ENCODE measurements at places on chromosomes 1 and 21.

GRCh38 chr1:231751415-231751814 lies 124.8 kb downstream of the DISC1 start:
- no peak for DNase-seq

DNA sequence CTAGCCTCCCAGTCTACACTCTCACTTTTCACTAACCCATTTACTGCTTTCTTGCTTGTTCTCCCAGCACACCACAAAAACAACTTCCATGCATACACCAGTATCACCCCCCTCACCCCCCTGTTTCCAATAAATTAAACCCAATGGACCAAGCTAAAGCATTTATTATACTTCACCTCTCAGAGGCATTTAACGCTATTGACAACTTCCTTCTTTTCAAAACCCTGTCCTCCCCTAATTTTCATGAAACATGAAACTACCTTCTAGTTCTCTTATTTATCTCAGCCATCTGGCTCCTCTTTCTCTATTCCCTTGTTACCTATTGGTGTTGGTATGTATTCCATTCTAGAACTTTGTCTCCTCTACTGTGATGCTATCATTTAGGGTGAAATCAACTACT lies 32.3 kb downstream of the PTPRC start:
- no peak for DNase-seq

DNA sequence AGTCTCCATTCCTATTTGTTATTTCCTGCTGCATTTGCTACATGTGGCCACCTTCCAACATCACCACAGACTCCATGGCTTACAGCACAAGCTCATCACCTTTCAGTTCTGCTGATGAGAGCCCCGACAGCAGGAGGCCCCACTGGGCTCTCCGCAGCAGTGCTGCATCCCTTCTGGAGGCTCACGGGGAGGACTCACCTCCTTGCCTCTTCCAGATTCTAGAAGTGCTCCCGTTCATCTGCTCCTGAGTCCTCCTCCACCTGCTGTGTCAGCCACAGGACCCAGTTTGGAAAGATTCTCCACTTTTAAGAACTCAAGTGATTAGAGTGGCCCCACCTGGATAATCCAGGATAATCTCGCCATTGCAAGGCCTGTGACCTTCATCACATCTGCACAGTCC lies 167.6 kb downstream of the PCBP3 start:
- DNase-seq = no peak

DNA sequence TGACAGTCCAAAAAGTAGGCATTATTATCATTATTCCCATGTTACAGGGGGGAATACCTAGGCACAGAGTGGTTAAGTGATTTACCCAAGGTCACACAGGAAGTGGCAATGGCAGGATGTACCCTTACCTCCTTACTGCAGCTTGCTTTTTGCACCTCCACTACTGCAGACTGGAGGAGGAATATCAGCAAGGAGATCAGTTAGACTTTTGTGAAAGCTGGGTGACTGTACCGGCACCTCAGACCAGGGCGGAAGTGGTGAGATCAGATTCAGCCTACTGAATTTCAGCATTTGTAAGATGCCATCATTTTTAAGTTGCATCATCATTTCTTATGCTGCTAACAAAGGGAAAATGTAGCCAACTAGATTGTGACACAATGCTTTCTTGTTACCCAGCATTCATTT lies 4.5 kb downstream of the ADARB1 start:
- DNase-seq = no peak

GRCh38 chr1:244665771-244666217 lies 12.9 kb downstream of the DESI2 start:
- DNase-seq = no peak

DNA sequence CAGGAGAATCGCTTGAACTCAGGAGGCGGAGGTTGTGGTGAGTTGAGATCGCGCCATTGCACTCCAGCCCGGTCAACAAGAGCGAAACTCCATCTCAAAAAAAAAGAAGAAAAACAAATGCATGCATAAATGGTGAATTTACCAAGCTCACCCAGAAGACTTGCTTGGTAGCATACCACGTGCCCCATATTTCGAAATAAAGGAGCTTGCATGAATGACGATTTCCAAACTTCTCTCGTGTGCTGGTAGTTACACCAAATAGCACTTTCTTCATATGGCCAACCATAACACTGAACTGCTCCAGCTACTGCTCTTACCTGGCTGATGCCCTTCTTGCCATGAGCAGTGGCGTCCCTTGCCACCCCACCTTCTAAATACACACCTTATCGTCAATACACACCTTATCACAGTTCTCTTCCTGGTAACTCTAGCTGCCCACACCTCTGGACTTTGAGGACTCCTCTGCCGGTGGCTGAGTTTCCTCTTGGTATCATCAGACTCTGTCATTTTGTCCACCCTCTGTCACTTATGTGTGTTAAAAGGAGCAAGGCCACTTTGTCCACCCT lies 2.8 kb downstream of the DOP1B start:
- DNase-seq = no peak

GRCh38 chr1:40706626-40707025 lies 15.1 kb downstream of the NFYC start:
- DNase-seq = no peak

DNA sequence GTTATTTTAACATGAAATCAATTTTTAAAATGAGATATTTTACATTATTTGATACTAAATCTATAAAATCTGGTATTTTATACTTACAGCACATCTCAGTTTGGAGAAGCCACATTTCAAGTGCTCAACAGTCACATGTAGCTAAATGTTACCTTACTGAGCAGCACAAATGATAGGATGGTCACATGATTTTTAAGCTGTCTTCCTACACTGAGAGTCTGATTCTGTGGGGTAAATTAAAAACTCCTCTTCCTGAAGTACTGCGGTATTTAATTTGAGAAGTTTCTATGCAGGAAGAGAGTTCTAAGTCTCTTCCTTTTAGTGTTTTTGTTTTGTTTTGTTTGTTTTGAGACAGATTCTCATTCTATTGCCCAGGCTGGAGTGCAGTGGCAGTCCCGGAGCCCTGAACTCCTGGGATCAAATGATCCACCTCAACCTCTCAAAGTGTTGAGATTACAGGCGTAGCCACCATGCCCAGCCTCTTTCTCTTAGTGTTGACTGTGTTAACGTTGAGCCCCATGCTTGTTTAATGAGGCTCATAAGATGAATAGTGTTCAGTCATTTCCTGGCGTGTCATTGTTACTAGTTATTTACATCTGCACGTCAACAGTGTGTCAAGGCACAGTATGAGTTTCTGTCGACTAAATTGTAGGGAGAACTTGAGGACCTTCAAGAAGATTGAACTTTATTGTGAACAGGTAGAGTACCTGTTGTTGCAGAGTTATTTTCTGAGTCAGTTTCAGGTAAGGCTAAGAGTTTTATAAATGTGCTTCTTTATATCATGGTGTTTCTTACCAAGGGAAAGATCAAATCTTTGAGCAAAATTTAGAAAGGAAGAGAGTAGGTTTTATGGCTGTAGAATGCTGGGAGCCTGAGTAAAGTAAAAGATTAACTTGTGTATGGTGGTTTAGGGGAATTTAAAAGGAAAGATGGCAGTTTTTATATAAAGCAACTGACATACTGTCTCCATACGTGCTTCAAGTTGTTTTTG lies 3.3 kb downstream of the CNST start:
- no peak for DNase-seq

DNA sequence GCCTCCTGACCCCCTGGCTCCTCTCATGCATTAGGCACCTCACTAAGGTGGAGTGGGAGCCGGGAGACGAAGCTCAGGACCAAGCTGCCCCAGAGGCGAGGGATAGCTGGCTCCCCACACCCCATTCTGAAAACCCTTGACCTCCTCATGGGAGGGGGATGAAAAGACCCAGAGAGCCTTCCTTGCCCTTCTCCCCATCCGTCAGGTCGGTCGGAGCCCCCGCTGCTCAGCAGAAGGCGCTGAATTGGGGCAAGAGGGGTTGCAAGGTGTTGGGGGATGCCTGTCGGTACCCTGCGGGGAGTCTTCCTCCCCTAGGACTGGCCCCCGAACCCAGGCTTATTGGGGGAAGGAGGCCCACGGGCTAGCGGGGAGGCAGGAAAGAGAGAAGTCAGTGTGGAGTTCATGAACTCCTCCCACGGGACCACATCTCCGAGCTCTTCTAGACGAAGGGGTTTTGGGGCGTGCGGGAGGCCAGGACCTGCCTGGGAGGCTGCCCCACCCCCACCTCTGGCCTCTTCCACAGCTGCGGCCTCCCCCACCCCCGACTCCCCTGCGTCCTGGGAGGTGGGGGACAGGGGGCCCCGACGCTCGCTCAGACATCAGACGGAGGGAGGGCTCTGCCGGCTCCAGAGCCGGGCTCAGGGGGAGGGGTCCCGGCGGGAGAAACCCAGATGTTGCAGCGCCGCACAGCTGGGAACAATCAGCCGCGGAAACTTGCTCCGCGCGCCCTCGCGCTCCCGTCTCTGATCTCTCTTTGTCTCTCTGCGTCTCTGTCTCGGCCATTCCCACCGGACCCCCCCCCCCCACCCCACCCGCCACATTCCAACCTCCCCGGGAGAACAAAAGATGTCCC lies 719 bp downstream of the MFAP2 start:
- DNase-seq = no peak

- DNase-seq = no peak
These were observed 393.8 kb downstream of the NTNG1 start for GRCh38 chr1:107534632-107535031.

DNA sequence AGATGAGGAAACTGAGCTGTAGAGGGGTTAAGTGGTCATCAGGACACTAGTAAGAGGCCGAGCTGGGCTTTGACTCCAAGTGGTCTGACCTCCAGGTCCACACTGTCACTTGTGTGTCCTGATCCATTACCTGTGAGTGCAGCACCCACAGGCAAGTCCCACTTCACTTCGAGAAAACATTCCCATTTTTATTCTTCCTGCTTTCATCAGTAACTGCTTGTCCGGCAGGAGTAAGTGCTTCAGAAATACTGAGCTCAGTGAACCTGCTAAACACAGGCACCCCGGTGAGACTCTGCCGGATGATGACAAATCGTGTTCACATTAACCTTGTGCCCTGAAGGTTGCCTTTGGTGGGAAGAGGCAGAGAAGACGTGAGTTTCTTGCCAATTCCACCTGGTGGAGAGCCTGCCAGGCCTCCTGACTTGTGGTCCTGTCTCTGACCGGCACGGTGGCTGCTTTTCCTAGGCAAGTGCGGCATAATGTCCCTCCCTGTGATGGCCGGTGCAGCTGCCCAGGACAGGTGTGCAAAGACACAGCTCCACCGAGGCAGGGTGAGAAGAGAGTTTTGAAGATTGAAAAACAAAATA lies 29.4 kb downstream of the ZBTB18 start:
- no peak for DNase-seq

DNA sequence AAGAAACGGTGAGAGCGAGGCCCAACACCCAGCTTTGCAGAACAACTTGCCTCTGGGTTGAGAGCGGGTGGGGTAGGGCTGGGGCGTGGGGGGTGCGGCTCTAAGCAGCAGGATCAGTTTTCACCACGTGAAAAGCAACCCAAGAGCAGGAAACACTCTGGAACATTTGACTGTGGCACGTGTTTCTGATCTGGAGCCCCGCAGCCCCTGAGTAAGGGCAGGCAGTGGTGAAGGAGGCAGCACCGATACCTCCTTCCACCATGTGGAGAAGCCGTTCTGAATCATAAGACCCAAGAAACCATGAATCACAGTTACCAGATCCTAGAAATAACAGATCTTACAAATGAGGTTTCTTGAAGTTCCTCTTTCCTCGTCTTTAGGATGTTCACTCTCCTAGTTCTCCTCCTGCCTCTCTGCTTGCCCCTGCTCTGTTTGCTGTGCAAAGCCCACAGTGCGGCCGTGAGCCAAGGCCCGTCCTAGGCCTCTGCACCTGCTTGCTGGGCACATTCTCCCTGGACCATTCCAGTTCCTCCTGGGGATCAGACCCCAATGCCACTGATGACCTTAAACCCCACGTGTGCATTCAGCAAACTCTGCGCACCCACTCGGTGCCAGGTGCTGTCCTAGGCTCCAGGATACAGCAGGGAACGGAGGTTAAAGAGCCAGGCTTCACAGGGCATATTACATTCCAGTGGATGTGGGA lies 31.9 kb downstream of the SLC1A7 start:
- no peak for DNase-seq

DNA sequence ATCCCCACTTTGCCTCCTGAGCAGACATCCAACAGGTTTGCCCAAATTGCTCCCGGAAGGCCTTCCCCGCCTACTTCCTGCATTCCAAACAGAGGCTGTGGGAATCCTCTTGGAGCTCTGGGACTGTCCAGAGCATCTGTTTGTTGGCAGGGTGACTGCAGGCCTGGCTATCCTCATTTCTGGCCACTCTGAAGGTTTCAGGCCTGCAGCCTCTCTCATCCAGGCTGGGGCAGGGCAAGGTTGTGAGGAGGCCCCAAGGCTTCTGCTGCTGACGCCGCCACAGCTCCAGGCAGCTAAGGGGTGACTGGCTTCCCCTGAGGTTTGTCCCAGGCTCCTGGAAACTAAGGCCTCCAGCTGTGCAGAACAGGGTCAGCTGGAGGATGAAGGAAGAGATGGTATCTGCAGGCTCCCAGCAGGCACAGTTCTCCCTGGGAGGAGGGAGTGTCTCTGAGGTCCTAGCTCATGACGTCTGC lies 11.3 kb downstream of the CDK18 start:
- DNase-seq = no peak

- peak; percentile 22 for DNase-seq
These were observed 69.4 kb upstream of the ROR1 start for GRCh38 chr1:63704443-63704842.

GRCh38 chr1:192512426-192513162 lies 63.0 kb upstream of the RGS1 start:
- DNase-seq = no peak

- DNase-seq = no peak
These were observed 16.5 kb downstream of the MEGF6 start for GRCh38 chr1:3594706-3595377.

- no peak for DNase-seq
These were observed 36.5 kb downstream of the NCF2 start for GRCh38 chr1:183553764-183554163.

- DNase-seq = no peak
These were observed 185.5 kb downstream of the CRB1 start for GRCh38 chr1:197453376-197454058.

DNA sequence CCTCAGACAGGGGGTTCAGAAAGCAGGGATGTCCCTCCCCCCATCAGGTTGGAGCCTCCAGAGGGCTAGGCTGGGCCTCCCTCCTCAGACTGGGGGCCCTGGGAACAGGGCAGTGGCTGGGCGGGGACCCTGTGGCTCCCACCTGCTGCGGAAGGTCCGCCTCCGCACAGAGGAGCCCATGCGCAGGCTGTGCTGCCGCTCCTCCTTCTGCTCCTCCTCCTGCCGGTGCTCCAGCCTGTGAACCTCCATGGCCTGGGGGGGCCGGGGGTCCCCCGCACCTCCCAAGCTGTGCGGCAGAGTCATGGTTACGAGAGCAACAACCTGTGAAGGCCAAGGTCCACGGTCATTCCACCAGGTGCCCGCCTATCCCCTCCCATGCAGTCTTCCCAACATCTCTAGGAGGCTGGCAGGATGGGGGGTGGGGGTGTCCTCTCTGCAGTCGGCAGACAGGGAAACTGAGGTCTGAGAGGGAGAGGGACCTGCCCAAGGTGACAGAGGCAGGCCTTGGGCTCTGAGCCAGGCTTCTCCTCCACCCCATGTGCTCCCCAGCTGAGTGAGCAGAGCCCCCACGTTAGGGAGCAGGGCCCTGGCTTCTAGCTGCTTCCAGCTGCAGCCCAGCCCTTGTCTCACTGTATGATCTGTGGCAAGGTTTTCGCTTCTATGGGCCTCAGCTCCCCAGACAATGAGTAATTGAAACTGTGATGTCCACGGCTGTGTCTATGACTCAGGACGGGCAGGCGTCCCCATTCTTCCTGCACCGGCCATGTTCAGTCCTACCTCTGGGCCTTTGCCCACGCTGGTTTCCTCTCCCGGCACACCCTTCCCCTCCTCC lies 3.4 kb downstream of the MYOM3 start:
- DNase-seq = peak; percentile 79

All from RWPE1 (cell line).